ENCODE measurements at places on chromosomes 5 and 9.

DNA sequence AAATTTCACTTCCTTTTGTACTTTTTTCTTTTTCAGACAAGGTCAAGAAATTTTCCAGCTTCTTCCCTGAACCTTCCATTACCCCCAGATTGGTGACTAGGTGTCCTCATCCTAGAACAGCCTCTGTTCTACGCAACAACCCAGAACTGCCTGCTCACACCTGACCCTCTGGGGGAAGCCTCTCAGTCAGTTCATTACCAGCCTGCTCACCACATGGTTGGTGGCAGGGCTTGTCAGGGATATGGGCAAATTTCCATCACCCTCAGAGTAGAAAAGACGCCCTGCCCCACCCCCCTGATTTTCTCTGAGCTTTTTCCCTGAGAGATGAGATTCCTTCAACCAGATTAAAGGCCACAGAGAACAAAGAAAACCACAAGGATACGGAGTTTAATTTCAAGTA lies 5.3 kb upstream of the CFAP95 start:
- no peak for DNase-seq

GRCh38 chr5:178463321-178464155 lies 126.7 kb downstream of the COL23A1 start:
- no peak for DNase-seq

DNA sequence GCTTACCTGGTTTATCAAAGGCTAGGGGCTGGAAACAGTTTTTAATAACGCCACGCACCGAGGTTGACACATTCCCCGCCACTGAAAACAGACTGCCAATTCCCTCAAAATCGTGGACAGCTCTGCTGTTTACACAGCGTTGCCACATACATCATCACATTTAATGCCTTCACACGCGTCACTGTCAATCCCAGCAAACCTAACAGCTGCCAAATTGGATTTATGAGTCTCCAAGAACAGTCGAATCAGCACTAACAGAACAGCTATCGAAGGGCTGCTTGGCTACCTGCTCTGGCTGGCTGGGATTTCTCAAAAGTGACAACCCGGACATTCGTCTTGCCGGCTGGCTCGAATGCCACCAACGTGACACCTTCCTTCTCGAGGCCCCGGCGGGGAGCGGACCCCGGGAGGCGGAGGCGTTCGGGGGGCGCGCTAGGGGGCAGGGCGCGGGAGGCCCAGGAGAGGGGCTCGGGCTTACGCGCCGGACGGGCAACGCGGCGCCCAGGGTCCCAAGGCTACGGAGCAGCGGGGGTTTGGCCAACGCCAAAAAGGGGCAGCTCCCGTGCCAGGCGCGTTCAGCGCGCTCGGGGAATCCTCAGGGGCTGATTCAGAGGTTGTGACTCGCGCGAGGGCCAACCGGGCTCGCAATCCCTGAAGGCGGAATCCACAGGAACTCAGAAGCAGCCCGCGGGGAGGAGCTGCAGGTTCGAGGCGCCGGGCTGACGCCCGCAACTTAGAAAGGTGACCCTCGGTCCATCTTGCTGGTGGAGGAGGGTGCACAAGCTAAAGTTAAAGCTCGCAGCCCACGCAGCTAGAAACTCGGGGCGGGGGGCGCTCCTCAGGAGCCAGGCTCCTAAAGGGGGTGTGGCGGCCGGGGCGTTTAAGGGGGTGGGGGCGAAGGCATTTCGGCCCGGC lies 1.2 kb downstream of the CDC14B start:
- no peak for DNase-seq

DNA sequence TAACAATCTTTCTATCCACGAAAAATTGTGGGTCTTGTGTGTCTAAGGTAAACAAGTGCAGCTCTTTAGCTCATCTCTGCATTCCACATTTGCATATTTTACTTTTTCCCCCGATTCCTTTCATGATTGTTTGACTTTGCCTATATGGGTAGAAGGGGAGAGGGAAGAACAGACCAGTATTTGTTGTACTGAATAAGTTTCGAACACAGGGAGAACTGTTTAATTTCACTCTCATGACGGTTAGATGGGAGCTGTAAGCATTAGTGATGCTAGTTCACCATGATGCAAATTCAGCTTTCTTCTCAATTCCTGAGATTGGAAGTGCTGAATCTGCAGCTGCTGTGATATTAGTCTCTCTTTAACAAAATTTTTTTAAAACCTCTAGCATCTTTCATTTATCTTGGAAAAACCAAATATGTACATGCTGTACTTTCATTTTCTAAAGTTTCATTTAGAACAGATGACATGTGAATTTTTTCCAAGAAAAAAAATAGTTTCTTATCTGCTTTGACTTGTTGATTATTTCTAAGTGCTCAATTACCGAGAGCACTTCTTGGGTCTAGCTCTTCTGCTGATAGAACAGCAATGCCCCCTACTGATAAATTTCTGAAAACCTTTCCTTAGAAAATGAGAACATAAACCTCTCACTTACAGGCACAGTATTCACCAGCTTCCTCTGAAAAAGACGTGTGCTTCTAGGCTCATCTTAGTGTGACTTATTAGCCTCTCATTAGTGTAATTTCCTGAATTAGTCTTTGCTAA lies 149.5 kb downstream of the BAAT start:
- DNase-seq: peak; percentile 70

- no peak for DNase-seq
Measured at GRCh38 chr5:170738840-170739239, 44.7 kb upstream of the GABRP start.

- DNase-seq: no peak
Measured at GRCh38 chr5:179431221-179431824, 86.1 kb upstream of the ADAMTS2 start.

DNA sequence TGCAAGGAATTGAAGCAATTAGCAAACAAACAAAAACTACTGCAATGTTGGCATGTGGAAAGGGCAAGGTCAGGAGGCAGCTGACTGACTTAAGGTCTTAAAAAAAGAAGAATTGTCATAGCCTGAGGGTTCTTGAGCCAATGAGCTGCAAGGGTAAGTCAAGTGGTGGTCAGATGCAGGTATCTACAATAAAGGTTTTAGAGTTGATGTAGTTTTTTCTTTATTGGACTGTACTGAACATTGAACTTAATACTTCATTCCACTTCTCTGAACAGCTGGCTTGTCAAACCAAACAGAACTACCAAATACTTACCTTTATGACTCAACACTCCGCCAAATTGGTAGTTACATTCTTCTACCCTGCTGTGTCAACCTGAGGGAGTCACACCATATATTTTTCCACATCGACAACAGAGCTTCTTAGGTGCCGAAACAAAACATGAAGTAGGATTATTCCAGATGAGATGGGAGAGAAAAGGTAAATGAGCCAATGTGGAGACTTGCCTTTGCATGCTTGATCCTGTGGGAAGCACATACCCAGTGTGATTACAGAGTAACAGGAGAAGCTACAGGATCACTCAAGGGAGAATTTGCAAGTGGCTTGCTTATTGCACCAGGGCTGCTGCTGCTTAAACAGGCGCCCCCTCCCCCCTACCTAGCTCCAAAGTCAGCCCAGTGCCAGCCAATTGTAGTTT lies 35.3 kb downstream of the EQTN start:
- no peak for DNase-seq

GRCh38 chr5:22541037-22541436 lies 312.1 kb downstream of the CDH12 start:
- DNase-seq: no peak

DNA sequence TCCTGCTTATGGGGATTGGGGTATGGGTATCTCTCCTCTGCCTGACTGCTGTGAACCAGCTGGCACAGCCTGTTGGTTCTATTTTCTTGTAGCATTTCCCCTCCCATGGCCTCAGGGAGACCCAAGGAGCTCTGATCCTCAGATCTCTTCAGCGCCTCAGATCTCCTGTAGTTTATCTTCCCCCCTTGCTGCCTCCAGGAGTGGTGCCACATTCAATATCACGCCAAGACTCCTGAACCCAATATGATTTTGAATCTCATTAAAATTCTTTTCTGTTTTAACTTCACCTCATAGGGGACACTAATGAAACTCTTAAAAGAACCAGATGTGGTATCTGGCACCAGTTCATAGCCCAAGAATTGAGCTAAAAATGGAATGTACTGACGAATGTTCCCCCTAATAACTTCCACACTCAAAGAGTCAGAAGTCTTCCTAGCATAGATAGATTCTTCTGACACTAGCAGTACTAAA lies 59.6 kb upstream of the LIFR start:
- DNase-seq: no peak

Measured in COLO829 (cell line).